HFFc6 (cell line): ENCODE measurements at places on chromosomes 12 and 14. TPM values are rescaled to one million over a fixed set of nuclear protein-coding genes. Genes with fewer than 3 reads are reported as not detected.

GRCh38 chr12:86950043-86950442 is 693.9 kb upstream of the MGAT4C start:
- DNase-seq: no peak

DNA sequence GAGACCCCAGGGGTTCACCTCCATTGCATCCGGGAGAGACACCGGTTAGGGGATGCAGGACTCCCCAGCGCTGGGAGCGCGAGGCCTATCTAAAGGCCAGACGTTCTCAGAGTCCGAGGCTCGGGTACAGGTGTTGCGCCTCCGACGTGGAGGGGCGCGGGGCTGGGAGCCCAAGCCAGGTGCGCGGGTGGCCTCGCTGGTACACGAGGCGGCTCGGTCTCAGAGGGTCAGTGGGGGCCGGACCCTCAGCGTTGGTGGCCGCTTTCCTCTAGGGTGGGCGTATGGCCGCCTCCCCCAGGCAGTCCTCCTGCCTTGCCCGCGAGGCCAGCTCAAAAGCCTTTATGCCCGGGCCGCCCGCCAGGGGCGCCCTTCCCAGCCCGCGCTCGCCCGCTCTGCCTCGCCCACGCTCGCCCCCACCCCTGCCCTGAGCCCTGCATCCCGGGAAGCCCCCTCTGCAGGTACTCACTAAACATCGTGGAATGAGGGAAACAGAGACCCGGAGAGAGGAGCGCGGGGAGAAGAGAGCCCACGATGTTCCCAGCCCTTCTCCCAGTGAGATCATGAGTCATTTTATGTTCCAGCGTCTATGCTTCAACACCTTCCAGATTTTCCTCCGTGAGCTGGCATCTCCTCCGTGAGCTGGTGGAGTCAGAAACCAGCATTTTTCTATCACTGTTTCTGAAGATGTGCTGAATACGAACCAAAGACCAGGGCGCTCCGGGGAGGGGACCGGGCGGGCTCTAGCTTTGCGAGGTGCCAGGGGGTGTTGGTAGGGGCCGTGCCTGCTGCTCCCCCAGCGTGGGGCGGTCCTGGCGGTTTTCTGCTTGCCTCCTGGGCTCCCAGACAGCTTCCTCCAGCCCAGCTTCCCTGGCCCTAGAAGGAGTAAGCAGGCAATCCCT is 73.8 kb downstream of the DIO3 start:
- no peak for DNase-seq

The PLEKHG7 gene
- total RNA-seq: 0.06 TPM in 1 of 2 replicates, not detected in the other

DNA sequence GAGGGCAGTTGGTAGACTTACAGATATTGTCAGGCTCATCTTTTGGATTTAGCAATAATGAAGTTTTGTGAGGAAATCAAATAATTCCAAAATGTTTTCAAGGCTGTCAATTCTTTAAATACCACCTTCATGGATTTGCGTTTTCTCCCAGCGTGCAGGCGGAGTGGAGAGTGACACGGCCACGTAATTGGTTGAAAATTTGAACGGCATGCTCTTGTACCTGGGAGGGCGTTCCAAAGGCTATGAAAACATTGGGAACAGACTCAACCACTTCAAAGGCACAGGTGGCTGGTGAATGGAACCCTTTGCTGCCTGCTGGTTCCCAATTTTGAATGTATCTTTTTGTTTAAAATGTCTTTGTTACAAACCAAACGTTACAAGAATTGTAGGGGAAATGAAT is 12.4 kb downstream of the SMIM41 start:
- DNase-seq: no peak

The MIP gene
- total RNA-seq: not detected in 3 replicates

- DNase-seq: no peak
Measured at GRCh38 chr12:28079539-28079938, 107.0 kb upstream of the PTHLH start.

The ZNF641 gene
- 4.4 to 6.4 TPM (median 5.7 TPM) in 3 replicates for total RNA-seq

DNA sequence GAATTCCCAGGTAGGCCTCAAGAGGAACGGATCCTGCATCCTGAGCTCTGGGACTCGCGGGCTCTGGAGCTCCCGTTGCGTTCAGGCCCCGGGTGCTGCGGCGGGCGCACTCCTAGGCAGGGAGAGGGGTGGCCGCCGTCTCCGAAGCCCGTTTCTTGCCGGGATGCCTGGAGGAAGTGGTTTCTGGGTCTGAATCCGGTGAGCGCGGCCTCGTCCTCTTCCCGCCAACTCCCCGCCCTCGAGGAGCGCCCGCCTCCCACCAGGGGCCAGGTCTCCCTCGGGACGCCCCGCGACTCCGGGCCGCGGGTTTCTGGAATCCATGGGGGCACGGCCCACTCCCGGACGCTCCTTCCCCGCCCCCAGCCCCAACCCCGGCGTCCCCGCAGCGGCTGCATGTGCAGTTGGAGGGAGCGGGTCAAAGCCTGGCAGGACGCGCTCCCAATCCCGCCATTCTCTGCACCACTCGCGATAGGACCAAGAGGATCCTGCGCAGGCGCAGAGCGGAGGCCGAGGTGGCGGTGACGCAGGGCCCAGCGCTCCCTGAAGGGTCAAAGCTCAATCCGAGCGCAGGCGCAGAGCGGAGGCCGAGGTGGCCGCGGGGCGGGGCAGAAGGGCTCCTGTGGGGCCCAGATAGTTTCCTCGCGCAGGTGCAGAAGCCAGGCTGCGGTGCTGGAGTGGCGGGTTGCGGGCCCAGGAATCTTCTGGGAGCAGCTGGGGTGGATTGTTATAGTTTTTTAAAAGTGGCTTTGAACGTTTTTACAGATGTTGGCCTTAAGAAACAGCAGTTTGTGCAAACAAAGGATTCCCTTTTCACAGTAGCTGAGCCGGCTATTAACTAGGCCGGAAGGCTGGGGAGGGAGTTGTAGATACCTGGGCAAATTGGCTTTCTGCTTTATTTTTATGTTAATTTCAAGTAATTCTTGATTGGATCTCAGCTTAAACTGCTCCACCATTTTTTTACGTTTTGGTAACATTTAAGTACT is 796.4 kb downstream of the AACS start:
- no peak for DNase-seq

- DNase-seq: no peak
Measured at GRCh38 chr12:19002216-19002615, 127.3 kb upstream of the PLEKHA5 start.

The ESRRB gene
- total RNA-seq: not detected in 3 replicates

- DNase-seq: peak; percentile 38
Measured at GRCh38 chr12:46585854-46586621, 213.5 kb upstream of the SLC38A2 start.

The KRT3 gene
- total RNA-seq: 0.11 TPM in 1 of 3 replicates, not detected in the others

- DNase-seq: no peak
Measured at GRCh38 chr12:122876731-122877130, 19.2 kb downstream of the VPS37B start.

GRCh38 chr14:61877035-61877390 is 114.8 kb downstream of the SNAPC1 start:
- no peak for DNase-seq

- DNase-seq: no peak
Measured at GRCh38 chr14:101181446-101182313, 278.2 kb upstream of the RTL1 start.

- DNase-seq: no peak
Measured at GRCh38 chr12:18454330-18454729, 193.0 kb downstream of the PIK3C2G start.

DNA sequence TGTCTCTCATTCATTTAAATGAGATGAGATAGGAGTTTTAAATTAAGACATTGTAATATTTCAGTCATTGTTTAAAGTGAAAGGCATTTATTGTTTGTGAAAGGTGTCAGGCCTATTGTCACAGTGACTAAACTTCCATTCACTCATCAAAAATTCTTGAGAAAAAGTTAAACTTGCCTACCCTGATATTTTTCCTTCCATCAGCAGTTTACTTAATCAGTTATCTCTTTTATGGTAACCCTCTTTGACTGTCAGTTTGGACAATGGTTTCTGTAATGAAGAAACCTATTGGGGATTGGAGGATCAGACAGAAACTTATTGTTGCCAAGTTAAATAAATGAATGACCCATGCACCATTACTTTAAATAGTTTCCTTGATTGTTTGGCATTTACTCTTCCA is 241.6 kb downstream of the NUBPL start:
- no peak for DNase-seq

The ITGB7 gene
- 0.51 to 1.5 TPM (median 0.90 TPM) in 3 replicates for total RNA-seq

The KRT77 gene
- total RNA-seq: not detected in 3 replicates

DNA sequence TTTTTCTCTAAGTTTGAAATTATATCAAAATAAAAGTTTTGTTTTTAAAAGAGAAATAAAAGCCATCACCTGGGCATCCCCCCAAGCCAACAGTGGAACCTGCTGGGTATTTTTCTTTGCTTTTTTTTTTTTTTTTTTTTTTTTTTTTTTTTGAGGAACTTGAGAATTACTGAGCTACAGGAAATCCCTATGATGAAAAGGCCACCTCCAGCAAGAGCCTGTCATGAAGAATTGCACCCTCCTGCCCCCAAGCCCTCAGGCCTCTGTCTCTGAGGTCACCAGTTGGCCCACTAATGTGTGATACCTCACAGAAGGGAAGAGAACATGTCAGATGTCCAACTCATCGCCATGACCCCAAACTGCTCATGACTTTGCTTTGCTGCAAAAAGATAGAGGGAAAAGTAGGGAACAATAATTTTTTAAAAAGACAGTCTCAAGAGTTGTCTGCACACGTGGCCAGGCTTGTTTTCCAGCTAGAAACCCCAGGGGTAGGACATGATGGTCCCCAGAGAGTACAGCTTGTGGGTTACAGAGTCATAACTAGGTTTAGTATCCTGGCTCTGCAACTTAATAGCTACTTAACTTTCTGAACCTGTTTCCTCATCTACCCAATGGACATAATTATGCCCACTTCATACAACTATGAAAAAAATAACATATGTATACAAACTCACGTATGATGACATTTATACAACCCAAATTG is 124.3 kb upstream of the EGLN3 start:
- no peak for DNase-seq

- no peak for DNase-seq
Measured at GRCh38 chr14:21748869-21749303, 75.3 kb upstream of the OR4E1 start.

The CCDC197 gene
- not detected in 3 replicates for total RNA-seq

The ADCY4 gene
- total RNA-seq: 0.41 TPM in 1 of 3 replicates, not detected in the others

The VWF gene
- 0.02 to 0.03 TPM (median 0.02 TPM) in 3 replicates for total RNA-seq

The SENP1 gene
- total RNA-seq: 11.9 to 17.1 TPM (median 14.5 TPM) in 3 replicates

GRCh38 chr14:104265918-104266630 is 127.7 kb downstream of the KIF26A start:
- no peak for DNase-seq

DNA sequence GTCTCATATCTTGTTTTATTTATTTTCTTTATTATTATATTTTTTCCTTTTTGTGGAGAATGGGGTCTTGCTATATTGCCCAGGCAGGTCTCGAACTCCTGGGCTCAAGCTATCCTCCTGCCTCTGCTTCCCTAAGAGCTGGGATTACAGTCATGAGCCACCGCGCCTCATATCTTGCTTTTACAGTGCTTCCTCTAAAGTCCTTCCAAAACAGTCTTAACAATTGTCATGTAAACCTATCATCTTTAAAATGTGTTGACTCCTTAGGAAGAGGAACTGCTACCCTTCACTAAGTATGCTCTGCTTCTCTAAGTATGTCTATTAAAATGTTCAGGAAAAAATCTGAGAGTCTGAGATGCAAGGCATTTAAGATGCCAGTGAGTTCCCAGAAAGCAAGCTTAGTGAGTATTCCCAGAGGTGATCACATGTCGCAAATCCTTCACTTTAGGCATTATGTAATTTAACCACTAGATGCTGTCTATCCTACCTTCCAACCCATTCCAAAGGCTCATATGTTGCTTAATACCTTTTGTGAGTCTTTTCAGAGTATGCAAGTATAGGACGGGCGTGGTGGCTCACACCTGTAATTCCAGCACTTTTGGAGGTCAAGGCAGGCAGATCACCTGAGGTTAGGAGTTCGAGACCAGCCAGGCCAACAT is 19.7 kb upstream of the FOXJ2 start:
- no peak for DNase-seq

The CARMIL3 gene
- total RNA-seq: not detected in 3 replicates

DNA sequence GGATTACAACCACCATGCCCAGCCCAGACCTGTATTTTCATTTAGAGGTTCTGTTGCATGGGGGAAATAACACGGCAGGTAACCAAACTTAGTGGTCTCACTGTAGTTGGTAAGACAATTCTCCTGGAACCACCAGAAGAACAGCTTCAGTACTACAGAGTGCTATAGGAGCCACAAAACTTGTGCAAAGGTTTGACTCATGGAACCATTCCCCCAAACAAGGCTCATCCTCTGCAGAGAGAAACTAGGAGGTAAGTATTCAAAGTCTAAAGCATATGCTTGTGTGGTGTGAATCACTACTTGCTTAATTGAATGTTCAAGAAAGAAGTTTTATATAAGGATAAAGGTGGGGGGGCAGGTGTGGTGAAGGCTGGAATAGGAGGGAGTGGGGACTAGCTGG is 58.7 kb downstream of the GNS start:
- no peak for DNase-seq

The RIPK3 gene
- not detected in 3 replicates for total RNA-seq

- no peak for DNase-seq
Measured at GRCh38 chr14:47103771-47104170, 452.2 kb upstream of the RPL10L start.

DNA sequence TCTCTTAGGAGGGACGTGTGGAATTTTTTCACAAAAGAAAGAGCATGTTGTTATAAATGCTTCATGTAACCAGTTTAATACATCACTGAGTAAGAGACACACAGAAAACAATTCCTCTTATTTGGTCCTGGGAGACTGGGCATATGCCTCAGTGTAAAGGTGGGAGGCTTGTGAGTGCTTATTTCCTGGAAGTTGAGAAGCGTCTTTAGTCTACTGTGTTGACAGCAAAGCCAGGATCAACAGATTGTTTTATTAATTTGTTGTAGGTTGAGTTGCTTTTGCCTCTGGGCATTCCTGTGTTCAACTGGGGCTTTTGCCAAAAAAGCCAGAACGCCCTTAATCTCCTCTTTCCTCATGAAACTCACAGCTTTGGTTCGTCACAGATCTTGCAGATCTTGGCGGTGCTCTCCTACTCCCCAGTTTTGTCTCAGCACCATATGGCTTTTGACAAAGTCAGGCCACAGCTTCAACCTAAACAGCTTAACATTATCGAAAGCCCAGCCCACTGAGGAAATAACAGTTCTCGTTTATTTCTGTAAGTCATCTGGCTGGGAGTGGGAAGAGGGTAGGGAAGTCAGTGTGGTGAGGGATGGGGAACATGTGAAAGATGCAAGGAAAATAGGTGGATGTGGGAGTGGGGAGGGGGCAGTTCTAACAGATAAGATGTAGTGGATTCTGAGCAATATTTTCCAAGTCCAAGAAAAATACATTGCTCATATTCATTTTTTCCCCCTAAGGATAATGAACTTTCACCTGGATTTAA is 227.2 kb downstream of the DACT1 start:
- DNase-seq: peak; percentile 82

DNA sequence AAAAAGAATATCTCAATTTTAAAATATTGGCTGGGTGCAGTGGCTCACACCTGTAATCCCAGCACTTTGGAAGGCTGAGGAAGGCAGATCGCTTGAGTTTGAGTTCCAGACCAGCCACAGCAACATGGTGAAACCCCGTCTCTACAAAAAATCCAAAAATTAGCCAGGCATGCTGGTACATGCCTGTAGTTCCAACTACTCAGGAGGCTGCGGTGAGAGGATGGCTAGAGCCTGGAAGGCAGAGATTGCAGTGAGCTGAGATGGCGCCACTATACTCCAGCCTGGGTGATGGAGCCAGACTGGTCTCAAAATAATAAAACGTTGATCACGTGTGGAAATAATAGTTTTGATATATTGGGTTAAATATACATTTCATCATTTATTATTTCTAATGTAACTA is 5.7 kb downstream of the MTRFR start:
- no peak for DNase-seq

The P2RX7 gene
- 0.05 to 0.48 TPM (median 0.32 TPM) in 3 replicates for total RNA-seq
